Bone marrow (tissue), 2 donors: ENCODE measurements at places on chromosomes 5 and 9.

DNA sequence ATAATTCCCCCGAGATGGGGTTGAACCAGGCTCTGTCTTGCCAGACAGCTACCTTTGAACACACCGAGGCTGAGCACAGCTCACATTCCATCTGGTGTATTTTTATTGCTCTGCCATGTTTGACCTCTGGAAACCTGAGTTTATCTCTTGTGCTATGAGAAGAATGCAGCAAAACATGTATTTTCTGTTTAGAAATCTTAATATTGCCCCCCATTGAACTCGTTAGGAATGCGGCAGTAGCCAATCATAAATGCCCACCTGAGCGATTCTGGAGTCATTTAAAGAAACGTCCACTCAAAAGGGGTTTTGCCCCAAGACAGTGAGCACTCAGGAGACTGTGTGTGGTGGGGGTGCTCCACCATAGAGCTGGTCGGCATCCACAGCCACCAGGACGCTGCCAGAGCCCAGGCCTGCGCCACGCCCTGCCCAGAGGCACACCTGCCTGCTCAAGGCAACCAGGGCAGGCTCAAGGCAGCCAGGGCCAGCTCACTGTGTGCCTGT lies 26.9 kb downstream of the FGD3 start:
- DNase-seq: no peak

GRCh38 chr9:84513979-84514378 lies 155.6 kb upstream of the NTRK2 start:
- no peak for DNase-seq

DNA sequence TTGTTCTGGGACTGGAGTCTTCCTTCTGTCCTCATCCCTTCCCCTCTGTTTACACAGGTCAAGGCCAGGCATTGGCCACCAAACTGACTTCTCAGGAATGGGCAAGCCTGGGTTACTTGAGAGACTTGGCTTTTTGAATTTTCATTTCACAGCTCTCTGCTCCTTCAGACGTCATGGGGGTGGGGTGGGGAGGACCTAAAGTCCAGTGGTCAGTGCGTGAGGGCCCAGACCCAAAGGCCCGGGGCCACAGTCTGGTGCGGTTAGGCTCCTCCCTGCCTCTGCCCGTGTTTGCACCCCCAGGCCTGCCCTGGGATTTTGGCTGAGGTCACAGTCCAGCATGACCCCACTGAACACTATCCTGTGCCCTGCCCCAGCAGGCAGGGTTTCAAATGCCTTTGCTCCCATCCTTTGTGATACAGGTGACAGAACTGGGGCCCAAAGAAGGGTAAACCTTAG lies 4.1 kb upstream of the CXXC5 start:
- no peak for DNase-seq

- no peak for DNase-seq
These were observed 141.5 kb upstream of the FBXL17 start for GRCh38 chr5:108523360-108523759.

DNA sequence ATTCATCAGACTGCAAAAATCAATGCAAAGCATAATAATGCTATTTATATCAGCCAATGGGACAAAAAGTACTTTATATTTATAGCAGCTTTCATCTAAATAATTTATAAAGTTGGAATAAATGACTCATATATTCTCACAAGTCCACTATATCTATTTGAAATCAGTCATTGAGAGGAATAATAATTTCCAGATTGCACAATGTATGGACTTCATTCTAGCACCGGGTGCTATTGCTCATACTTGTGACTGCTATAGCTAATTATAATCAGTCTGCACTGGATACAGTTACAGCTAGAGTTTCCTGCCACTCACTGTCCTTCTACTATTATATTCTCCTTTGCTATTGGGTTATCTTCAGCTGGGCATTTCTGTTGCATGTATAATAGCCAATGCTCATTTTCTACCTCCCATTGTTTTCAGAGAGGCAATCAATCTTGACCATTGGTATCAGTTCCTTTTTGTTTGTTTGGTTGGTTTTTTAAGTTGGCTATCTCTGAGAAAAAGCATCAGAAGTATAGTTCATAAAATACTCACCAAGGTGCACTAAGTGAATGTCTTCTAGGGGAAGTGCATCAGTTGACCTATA lies 1.9 kb downstream of the CDH18 start:
- DNase-seq: no peak

DNA sequence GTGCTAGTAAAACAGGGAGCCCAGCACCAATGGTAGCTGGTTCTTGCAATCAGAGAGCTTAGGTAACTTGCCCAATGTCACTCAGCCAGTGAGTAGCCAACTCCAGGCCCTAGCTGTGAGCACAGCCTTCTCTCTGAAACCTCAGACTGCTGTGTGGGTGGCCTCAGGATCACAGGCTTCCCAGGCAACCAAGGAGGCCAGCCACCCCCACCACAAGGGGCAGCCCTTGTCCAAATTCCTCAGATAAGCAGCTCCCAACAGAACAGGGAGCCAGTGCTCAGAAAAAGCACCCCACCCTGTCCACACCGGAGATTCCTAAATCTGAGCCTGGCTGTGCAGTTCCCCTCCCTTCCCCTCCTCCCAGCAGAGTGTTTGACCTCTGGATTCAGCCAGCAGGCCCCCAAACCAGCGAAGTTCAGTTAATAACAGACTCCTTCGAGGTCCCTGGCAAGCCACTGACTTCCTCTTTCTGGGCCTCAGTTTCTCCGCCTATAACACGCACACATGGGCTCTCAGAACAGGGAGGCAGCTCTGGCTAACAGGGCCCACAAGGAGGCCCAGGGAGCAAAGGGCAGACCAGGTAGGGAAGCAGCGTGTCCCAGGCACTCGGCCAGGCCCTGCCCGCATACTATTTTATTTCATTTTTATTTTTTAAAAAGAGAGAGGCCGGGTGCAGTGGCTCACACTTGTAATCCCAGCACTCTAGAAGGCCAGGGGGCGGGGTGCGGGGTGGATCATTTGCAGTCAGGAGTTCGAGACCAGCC lies 2.7 kb downstream of the EEIG1 start:
- DNase-seq: no peak

GRCh38 chr5:116084287-116084691 lies 536 bp upstream of the COMMD10 start:
- DNase-seq: no peak

DNA sequence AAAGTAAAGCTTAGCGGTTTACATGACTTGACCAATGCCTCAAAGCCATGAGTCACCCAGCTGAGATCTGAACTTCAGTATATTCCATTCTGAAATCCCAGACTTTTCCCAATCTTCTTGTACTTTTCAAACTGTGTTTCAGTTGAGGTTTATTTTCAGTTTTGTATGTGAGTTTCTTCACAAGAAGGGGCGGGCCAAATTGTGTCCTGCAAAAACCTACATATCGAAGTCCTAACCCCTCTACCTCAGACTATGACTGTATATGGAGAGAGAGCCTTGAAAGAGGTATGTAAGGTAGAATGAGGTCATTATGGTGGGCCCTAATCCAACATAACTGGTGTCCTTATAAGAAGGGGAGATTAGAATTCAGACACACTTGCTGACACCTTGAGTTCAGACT lies 666 bp upstream of the TLR4 start:
- DNase-seq: no peak
